Stimulated activated CD4-positive, alpha-beta T cell treated with anti-CD3 and anti-CD28 coated beads, Interleukin-12 subunit alpha, Interleukin-12 subunit beta, amount 100 ng/mL, for 24 hours (primary cell): ENCODE measurements at places on chromosomes 3 and 15.

GRCh38 chr15:98791046-98791701, 142.8 kb downstream of the IGF1R start:
- DNase-seq: no peak

DNA sequence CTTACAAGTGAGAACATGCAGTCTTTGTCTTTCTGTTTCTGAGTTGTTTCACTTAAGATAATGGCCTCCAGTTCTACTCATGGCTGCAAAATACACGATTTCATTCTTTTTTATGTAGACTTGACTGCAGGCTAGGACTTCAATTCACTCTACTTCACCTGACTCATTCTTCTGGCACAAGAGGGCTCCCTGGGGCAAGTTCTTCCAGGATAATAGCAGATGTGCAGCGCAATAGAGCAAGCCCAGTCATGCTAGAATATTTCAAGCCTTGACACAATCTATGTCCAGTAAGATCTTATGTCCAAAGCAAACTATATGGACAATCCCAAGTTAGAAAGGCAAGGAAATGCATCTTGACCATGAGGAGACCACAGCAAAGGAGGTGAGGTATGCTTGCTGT, 211.7 kb upstream of the GADL1 start:
- DNase-seq: no peak

- no peak for DNase-seq
Measured at GRCh38 chr3:55795746-55796145, 308.6 kb upstream of the WNT5A start.

DNA sequence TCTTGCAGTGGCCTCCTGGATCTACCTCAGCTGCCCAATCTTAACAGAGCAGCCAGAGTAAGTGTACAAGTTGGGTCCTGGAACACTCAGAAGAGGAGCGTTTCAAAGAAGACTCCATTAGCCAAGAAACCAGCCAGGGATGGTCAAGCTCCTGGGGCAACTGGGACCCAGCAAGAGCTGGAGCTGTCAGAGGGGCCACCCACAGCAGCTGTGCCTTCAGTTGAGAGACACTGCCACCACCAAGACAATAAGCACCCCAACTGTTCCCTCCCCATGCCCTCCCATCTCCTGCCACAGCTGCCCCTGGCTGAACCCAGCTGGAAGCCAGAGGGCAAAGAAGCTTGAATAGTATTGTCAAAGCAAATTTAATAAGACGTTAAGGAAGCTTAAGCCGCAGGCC, 110.6 kb upstream of the TLE3 start:
- DNase-seq: no peak

DNA sequence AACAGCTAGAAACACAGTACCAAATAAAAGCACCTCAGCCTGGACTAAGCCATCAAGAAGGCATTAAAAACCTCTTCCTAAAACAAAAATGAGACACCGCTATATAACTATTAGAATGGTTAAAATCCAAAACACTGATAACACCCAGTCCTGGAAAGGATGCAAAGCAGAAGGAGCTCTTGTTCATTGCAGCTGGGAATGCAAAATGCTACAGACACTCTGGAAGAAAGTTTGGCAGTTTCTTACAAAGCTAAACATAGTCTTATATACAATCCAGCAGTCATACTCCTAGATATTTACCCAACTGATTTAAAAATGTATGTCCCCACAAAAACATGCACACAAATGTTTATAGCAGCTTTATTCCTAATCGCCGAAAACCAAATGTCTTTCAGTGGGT, 35.7 kb downstream of the CHSY1 start:
- no peak for DNase-seq

- DNase-seq: no peak
Measured at GRCh38 chr3:65702202-65702601, 336.5 kb downstream of the MAGI1 start.

DNA sequence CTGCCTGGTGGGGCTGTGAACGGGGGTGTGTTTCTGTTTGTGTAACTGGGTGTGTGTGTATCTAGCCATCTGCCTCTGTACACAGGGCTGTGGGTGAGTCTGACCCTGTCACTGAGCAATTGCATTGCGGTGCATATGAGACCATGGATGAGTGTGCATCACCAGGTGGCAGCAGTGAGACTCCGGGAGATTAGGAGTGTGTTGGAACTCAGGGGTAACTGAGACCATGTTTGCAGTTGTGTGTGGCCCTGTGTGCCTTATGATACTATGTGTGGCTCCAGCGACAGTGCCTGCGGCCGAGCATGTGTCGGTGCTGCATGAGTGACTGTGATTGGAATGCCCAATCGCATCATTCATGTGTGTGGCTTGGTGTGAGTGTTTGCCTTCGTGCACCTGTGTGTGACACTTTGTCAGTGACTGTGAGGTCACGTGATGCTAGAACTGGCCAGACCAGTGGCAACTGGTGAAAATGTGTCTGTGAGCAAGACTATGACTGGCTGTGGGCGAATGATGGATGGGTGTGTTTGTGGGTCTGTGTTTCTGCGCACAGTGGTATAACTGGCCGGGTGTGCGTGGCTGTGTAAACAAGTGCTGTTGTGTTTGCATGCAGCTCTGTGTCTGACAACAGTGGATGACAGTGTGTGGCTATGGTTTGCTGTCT, 14.0 kb downstream of the VILL start:
- peak; percentile 42 for DNase-seq

DNA sequence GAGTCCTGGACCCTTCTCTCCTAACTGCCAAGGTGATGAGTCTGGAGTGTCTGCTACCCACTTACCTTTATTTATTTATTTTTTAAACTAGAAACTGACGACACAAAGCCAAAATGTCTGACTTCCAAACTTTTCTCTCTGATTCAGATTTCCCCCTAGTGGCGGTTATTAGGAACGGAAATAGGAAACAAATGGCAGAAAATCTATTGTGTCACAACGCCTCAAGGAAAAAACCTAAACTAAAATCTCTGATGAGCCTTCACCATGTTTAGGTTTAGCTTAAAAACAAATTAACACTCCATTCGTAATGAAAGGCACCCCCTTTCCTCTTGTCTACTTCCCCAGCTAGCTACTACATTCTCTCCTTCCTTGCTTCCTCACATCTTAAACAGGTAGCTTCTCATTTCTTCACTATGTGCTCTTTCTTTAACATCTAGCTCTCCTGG, 94.0 kb upstream of the MEX3B start:
- DNase-seq: no peak

DNA sequence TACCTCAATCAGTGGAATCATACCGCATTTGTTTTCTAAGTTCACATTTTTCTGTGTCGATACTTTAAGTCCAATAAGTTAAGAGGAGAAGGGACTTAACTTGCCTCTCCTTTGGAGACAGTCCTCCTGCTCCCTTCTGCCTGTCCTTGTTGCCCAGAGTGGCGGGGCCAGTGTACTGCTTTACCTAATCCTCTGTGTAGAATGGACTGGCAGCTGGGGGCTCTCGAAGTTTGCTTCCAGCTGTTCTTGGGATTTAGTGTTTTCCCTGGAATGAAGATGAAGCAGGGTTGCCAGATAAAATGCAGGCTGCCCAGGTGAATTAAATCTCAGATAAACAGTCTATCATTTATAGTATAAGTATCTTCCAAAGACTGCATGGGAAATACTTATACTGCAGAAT, 287.6 kb upstream of the C2CD4B start:
- DNase-seq: no peak

- no peak for DNase-seq
Measured at GRCh38 chr3:13025778-13026518, 47.3 kb downstream of the IQSEC1 start.

DNA sequence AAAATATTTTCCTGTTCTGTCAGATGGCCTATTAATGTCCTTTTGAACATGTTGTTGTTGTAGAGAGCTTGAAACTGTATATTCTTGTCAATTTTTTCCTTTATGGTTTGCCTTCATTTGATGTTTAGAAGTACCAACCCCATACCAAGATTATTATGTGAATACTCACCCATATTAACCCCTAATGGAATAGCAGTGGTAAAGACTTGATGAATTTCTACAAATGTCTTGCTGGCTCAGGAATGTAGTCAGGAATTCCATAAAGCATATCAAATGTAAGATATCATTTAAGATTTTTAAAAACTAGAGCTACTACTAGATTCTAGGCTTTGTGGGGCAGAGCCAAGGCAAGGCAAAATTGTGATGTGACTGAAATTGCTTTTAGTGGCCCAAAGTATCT, 30.0 kb downstream of the MYO5A start:
- no peak for DNase-seq

GRCh38 chr3:52851348-52851747, 16.5 kb upstream of the MUSTN1 start:
- no peak for DNase-seq

GRCh38 chr3:54994111-54994513, 66.3 kb upstream of the LRTM1 start:
- DNase-seq: no peak

DNA sequence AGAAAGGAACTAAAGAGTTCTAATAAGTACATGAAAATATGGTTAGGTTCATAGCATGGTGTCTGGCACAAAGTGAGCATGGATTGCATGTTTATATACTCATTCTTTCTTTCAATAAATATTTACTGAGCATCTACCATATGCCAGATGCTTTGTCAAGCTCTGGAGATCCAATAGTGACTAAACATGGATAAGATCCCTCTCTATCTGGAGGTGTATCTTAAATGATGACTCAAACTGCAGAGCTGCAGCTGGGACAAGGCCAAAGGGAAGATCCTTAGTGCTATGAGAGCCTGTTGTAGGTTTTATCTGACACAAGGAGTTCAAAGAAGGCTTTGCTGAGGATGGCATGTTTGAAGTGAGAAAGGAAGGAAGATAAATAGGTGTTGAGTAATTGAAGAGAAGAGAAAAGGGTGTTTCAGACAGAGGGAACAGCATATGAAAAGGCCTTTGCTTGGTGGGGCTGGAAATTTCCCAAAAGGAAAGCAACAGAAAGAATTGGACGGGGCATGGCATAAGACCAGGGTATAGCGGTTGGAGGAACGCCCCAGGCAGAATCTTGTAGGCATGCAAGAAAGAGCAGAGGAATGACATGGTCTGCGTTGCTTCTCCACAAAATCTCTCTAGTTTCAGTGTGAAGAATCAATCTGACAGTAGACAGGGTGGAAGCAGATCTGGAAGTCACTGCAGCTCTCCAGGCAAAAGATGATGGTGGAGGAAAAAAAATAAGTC, 239.9 kb upstream of the LRTM1 start:
- no peak for DNase-seq

DNA sequence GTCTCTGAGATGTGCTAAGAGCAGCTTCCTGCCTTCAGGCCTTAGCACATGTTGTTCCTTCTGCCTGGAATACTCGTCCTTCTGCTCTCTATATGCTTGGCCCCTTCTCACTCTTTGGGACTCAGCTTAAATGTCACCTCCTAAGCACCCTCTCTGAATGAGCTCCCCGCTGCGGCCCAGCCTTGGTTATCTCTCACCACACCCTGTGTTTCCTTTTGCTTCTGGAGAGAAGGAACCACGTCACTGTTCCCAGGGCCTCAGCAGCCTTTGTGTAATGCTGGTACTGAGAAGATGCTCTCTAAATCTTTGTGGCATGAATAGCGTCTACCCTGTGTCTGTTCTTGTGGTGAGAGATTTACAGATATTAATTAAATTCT, 2.2 kb downstream of the FAH start:
- no peak for DNase-seq

DNA sequence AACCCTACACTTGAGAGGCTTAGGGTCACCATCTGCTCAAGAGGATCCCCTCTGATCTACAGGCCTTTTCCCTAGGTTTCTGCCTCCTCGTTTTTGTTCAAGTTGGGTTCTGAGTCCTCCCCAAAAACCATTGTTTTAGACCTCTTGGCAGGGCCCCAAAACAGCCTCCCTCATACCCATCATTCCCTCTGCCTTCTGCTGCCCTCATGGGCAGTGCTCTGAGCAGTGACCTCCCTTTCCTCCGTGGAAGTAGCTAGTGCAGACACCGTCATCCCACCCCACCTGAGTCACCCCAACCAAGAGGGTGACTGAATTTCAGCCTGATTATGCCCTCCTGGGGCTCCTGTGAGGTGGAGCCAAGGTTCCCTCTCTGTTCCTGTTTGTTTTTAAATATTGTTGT, 92.0 kb downstream of the RBPMS2 start:
- DNase-seq: no peak

DNA sequence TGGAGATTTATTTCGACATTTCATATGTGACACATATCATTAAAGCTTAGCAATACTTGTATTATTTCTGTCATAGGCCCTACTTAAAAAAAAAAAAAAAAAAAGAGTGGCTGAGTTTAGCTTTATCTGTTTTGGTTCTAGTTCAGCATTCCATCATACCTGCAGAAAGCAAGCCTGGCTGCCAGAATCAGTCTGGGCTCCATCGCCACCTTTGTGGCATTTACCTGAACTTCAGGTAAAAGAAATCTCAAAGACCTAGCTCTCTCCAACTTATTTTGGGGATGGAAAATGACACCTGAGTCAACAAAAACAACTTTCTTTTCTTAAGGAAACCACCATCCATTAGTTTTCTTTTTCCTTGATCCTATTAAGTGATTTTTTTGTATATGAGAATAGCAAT, 82.1 kb downstream of the NEK10 start:
- no peak for DNase-seq

DNA sequence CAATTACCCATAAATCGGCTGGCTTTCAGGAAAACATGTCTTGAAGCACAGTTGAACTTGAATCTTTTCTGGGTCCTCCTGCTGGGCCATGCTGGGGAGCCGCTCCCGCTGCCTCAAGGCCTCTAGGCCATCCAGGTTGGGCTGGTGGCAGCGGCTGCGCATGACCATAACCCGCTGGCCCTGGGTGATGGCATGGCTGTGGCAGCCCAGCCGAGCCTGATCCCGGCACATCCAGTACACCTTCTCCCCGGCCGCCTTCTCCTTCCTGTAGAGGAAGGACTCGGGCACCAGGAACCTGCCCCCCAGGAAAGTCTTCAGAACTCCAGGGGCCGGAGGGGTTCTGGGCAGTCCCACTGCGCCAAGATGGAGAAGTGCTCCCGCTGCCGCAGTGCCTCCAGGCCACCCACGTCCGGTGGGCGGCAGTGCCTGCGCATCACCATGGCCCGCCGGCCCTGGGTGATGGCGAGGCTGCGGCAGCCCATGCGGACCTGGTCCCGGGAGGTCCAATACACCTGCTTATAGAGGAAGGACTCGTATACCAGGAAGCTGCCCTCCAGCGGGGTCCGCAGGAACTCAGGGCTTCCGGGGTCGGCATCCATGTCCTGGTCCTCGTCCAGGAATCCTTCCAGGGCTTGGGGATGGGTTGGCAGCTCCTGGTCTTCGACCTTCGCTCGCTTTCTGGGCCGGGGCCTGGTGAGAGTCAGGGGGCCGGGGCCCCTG, 84.3 kb upstream of the FXR1 start:
- DNase-seq: no peak

GRCh38 chr3:126501054-126501453, 16.5 kb downstream of the UROC1 start:
- DNase-seq: no peak

DNA sequence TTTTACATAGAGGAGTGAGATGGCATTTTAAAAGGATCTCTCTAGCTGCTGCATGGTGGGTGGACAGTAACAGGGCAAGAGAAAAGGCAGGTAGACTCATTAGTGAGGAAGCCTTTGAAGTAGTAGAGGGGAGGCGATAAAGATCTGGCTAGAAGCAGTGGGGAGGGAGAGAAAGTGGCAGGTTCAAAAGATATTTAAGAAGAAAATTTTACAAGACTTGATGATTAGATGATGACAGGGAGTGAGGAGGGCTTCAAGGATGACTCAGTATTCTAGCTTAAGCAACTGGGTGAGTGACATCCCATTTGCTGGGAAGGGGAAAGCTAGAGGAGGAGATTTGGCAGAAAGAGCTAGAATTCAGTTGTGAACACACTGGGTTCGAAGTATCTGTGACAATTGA, 3.8 kb upstream of the BRPF1 start:
- DNase-seq: no peak

- DNase-seq: no peak
Measured at GRCh38 chr3:150535204-150535603, 11.1 kb downstream of the SERP1 start.
